ENCODE measurements at places on chromosomes 5 and 9.

DNA sequence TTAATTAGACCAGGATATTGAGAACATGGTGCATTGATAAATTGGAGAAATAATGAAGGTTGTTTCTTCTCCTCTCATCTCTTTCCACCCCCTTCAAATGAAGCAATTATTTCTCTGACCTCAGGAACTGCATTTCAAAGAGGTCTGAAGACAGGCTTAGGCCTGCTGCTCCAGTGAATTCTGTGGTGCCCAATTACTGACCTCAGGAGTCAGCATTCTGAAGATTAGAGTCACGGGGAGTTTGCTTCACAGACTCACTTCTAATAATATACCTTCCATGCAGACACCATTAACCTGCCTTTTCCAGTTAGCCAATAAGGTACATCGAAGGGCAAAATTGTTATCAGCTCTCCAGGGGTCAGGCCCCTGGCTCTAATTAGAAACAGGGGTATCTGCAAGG lies 270.9 kb downstream of the GAS1 start:
- DNase-seq = no peak

DNA sequence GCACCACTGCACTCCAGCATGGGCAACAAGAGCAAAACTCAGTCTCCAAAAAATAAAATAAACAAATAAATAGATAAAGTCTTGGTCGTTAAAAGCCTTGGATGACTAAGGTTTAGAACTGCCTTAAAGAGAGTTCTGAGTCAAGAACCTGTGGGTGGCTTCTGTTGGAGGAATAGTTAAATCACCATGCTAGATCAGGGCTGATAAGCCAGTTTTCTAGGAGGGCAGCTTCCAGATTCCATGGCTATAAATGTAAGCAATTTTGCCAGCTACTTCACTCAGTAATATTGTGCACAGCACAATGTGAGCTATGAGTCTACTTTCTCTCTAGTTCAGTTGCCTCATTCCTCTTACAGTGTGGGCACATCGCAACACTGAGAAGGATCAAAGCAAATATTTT lies 242.1 kb upstream of the NUDT12 start:
- DNase-seq = no peak

GRCh38 chr5:4137781-4138180 lies 542.1 kb downstream of the IRX1 start:
- DNase-seq = no peak

- no peak for DNase-seq
Measured at GRCh38 chr5:156981481-156981880, 18.5 kb upstream of the TIMD4 start.

DNA sequence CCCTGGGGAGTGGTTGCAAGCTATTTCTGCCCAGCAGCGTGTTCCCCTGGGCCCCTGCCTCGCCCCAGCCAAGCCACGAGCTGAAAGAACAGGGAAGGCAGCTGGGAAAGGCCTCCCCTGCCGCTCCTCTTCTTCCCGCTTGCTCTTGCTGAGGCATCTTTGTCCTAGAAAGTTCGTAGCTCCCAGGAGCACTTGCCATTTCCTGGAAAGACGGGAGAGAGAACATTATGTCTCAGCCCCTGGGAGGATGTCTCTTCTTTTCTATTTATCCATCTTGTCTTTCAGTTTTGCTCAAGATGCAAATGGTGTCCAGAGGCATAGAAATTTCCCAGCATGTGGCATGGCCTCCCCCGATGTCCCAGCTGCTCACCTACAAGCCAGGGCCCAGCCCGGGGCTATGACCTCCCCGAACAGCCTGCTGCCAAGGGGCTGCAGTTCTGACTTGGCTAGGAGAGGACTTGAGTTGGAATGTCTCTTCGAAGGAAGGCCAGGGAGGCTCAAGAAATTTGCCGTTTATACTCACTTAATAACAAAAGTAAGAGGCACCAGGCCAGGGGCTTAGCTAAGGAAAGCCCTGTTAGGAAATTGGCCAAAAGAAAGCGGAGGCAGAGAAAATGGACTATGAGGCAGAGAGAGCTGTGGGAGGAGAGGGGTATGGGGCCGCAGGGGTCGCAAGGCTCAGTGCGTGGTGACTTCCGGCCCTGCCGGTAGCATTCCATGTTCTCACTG lies 87.3 kb downstream of the LIFR start:
- DNase-seq = peak; percentile 86

DNA sequence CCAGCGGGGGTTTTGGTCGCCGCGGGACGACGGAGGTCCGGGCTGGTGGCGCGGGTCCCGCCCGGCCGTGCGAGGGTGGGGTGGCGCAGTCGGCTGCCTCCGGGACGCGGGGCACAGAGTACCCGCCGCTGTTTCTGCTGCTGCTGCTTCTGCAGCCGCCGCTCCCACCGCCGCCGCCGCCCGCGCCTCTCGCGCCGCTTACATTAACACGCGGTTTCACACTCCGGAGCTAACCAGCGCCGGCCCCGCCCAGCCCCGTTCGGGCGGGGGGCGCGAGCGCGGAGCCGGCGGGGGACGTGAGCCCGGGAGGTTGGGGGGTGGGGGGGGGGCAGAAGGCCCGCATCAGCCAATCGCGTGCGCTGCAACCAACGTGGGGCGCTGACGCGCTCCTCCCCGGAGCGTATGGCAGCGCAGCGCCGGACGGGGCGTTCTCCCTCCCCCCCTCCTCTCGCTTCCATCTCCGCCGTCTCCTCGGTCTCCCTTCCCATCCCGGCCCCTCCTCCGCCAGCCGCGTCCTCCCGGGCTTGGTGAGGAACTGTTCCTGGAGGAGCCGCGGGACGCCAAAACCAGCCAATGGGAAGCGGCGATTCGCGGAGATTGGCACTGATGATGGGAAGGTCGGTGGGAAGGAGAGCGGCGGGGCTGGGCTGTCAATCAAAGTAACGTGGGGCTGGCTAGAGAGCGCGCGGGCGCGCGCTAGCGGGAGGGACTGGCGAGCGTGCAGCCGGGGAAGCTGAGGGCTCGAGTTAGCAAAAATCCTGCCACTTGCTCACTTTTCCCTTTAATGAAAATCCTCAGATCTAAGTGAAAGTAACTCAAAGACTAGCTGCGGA lies at the start of gene TLE1:
Gene TLE1, minus strand, starts transcription at position 205 of the 833 bp plus-strand sequence. CDS start 1,307 bp downstream, outside the sequence.
- DNase-seq = peak; percentile 100
